Spinal cord (tissue), 10 donors: ENCODE measurements at places on chromosomes 3 and 15. TPM values are rescaled to one million over a fixed set of nuclear protein-coding genes. Genes with fewer than 3 reads are reported as not detected.

DUOX1 gene
- 0.22 TPM for total RNA-seq

PPP1R14D gene
- not detected for total RNA-seq

ANKRD63 gene
- 0.28 TPM for total RNA-seq

TMEM108 gene
- total RNA-seq, result 12.5 TPM

SLC25A38 gene
- total RNA-seq, result 23.6 TPM

FGF7 gene
- total RNA-seq, result 5.6 TPM

CCNDBP1 gene
- 90.0 TPM for total RNA-seq

CKMT1B gene
- 12.8 TPM for total RNA-seq

GOLGA6L10 gene
- total RNA-seq, result 2.3 TPM

ADAMTSL3 gene
- total RNA-seq, result 19.8 TPM

COLQ gene
- total RNA-seq, result 10.5 TPM

EPHA3 gene
- total RNA-seq, result 43.0 TPM

PCLAF gene
- 8.0 TPM for total RNA-seq

SELENOK gene
- 118 TPM for total RNA-seq

CCR4 gene
- 0.11 TPM for total RNA-seq

APOD gene
- total RNA-seq, result 155 TPM

GOLGA6A gene
- 0.59 TPM for total RNA-seq

PLXNB1 gene
- 37.6 TPM for total RNA-seq

ZNF148 gene
- 51.4 TPM for total RNA-seq

KBTBD8 gene
- total RNA-seq, result 17.1 TPM

GOLGA8O gene
- total RNA-seq, result 2.6 TPM

KLF15 gene
- total RNA-seq, result 7.9 TPM

SRGAP3 gene
- total RNA-seq, result 46.1 TPM

GABRB3 gene
- total RNA-seq, result 79.5 TPM

NAALADL2 gene
- 24.4 TPM for total RNA-seq
